Activated effector memory CD4-positive, alpha-beta T cell treated with Interleukin-2 at 50 U/mL for 16 hours (primary cell): ENCODE measurements at places on chromosomes 5 and 9.

DNA sequence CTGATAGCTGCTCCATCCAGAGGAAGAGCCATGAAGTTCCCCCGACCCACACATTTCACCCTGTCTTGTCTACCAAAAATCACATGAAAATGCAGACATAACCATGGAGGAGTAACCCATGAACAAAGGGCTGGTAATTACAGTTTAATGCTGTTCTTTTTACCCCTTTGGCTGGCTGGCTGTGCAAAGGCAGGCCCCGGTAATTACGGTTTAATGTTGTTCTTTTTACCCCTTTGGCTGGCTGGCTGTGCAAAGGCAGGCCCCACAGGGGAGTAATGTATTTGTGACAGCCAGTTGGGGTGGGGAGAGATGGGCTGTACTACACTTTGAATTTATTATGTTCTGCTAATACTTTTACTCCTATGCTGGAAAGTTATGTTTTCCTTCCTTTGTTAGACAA, 41.7 kb downstream of the PIK3R1 start:
- no peak for DNase-seq

DNA sequence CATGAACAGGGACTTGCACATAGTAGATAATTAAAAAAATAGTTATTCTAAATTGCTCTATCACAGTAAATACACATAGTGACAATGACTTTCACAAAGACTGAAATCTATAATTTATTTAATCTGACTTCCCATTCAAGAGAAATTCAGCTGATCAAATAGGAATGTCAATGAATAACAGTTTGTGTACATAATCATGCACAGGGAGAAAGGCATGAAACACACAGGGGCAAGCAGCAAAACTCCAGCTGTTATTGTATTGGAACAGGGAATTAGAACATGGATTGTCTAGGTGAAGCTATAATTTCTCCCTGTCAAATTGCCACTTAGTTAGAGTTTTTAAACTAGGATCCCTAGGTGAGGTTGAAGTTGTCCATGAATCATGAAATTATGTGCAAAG, 99.9 kb downstream of the HCN1 start:
- no peak for DNase-seq

DNA sequence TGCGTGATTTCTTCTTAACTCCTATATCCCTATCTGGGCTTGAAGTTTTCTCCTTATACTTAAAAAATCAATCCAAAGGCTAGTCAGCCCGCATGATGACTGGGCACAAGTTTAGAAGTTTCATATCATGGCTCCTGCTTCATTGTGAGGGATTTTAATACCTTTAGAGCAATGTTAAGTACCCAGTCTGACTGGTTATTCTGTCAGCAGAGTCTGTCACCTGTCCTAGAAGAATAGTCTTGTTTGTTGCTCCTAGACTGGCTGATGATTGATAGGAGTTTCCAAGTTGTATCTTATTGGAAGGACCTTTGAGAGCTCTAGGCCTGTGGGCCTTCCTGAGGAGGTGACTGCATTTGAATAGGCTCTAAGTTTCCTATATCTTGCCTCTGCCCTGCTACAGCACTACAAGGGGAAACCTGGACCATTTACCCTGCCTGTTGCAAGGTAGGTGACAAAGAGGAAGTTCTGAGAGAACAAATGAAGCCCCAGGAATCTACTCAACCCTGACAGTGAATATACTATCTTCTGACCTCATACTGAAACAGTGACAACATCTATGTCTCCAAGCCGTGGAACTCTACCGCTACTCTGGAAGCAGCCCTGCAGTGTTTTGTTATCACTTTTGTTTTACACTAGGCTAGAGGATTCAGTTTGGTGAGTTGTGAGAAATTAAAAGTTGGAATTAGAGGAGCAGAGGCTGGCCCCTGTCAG, 66.5 kb downstream of the F2RL2 start:
- no peak for DNase-seq

GRCh38 chr5:169860585-169860984, 119.7 kb downstream of the INSYN2B start:
- no peak for DNase-seq

DNA sequence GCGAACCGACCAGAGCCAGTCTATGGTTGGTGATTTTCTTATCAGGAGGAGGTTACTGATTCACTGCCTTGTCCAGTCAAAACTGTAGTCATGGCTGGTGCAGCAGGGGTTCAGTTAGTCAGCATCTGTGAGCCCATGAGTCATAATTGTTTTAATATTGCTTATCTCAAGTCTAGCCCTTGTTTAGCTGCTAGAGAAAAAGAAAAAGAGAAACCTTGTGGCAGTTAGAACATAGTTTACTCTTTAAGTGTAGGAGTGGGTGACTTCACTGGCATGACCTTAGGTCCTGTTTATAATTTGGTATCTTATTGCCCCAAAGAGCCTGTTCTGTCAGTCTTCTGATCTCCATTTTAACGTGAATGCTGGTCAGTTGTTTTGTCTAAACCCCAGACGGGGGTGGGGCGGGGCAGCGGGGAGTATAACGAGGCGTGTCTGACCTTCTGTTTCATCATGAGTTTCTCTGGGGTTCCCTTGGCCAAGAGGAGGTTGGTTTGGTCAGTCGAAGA, 76.9 kb upstream of the NFIL3 start:
- DNase-seq = no peak

GRCh38 chr9:132596200-132596599, 13.8 kb downstream of the BARHL1 start:
- no peak for DNase-seq

DNA sequence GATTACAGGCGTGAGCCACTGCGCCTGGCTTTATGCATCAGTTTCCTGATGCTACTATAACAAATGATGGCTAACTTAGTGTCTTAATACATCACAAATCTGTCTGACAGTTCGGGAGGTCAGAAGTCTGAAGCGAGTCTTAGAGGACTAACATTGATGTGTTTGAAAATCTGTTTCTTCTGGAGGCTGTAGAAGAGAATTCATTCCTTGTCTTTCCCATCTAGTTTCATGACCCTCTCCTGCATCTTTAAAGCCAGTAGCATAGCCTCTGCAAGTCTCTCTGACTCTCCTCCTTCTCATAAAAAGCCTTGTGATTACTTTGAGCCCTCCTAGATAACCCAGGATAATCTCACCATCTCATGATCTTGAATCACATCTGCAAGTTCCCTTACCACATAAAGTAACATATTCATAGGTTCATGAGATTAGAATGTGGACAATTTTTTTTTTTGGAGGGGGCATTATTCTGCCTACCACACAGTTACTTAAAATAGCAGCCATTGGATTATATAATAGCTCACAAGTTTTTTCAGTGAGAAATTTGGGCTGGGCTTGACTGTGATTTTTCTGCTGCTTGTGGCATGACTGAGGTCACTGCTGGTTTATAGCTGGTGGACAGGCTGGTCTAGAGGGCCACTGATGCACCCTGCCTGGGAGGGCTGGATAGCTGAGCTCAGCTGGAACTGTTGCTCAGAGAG, 134.8 kb downstream of the FBXL7 start:
- no peak for DNase-seq

GRCh38 chr5:124923131-124923530, 176.7 kb upstream of the ZNF608 start:
- DNase-seq = no peak

DNA sequence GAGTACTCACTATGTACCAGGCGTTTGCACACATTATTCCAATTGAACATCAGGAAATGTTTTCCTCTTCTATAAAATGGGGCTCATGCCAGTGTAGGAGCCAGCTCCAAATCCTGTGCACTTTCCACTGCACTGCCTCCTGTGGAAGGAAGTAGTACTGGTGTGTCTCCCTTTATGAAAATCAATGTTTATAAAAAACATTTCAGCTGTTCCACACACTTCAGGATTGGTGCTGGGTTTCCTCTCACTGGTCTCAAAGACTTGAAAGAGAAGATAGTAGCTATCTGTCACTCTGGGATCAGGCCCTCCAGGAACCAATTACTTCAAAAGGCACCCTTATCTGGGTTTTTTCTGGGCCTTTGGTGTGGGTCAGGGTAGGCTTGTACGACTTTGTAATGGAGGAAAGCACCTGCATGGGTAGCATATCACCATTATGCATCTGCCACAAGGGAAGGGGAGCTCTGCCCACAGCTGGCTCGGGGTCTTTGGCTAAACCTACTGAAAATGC, 32.5 kb downstream of the RAB14 start:
- DNase-seq = no peak

DNA sequence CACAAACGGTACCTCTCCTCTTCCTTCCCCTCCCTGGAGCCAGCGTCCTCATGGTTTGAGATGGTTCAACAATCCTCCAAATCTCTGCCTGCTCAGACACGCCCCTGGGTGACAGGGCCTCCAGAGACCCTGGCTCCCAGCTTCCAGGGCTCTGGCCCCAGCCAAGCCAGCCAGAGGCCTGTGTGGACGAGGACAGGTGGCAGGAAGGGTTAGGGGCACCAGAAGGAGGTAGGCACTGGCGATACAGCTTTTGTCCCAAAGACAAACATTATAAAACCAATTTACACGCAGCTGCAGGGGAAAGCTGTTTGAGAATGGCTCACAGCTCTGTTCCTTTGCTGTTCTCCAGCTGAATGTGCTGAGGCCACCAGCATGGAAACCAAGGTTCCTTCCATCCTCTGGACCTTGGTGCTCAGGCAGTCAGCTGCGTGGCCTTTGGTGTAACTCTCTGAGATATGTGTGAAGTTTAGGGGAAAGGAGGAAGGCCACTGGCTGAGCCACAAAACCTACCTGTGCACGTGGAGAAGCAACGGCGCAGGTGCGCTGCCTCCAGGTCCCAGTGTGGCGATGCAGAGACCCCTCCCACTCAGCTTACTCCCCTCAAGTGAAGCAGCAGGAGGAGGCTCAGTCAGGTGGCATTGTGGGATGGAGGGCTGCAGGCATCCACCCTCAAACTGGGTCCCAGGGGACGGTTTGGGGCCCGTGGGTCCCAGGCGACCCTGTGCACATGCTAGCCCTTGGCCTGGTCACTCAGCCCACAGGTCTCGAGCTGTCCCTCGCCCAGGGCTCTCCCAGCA, 4.3 kb upstream of the QRFP start:
- no peak for DNase-seq

GRCh38 chr5:100595152-100595811, 60.1 kb downstream of the FAM174A start:
- DNase-seq = no peak

DNA sequence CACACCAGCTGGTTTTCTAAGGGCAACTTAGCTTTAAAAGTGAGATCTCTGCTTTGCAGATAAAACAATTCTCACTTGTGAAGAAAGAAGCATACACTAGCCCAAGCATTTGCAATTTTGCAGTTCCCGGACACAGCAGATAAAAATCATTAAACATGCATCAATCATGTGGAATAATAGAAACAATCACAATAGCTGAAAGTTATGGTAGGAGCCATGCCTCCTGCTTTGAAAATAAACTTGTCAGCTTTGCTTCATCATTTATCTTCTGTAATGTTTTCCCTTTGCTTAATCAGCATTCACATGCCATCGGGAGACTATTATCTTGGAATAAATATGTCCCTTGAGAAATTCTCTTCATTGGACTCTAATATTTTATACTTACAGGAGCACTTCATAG, 60.3 kb upstream of the DAB2 start:
- DNase-seq = no peak

DNA sequence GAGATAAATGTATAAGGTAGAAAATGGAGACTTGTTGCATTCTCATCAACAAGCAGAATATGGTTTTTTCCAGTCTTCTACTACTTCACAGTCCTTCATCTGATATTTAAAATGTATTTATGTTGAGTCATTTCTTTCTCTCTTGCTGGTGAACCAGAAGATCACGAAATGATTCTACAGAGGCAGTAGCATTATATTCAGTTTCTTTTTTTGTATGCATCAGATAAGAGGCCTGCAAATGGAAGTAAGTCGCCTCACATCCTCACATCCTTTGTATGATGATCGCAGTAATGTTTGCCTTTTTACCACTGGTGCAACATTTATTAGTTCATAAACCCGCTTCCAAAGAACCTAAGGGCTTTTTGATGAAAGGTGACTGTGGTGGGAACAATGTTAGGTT, 22.1 kb upstream of the IL13 start:
- no peak for DNase-seq

DNA sequence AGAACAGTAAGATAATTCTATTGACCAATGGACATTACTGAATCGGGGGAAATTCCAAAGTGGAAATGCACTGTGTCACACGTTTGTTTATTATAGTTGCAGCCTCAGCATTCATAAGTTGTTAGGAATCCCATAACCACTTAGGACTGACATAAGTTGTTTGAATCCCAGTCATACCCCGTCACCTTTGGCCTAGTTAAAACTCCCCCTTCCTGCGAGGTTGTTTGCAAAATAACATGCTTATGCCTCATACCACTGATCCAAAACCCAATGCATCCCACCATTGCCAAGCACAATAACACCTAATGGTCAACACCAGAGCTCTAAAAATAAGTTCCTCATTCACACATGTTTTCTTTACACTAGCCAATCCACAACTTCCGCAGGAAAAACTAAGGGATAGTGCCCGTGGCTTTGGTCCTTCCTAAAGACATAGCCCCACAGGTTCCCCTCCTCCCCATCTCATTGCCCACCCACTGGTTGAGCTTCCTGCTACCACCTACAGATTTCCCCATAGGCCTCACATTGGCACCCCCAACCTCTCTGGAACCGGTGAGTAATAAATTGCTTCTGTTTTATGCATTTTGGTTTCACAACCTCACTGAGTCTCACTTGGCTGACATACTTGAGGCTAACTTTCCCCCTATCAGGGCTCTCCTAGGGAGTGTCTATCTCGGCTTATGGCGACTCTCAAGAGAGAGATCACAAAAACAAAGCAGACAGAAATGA, 42.3 kb upstream of the MUSK start:
- no peak for DNase-seq

DNA sequence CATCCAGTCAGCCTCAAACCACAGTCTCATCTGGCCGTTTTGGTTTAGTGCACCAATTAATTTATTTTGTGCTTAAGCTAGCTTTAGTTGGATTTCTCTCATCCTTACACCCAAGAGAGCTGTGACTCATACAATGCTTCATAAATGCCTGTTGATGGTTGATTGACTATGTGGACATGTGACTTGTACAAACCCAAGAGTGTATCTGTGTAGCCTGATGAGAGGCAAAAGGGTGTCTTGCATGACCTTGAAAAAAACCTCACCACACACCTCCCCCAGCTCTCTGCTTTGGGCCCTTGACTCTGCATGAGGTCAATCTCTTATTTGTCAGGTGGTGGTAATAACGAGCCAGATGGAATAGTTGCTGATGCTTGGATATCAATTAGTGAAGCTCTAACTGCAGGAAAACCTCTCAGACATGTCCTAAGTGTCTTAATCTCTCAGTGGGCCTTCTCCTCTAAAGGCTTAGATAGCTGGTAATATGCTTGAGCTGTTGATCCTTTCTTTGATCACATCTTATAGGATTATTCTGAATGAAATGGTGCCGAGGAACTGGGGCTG, 10.6 kb upstream of the GLRA1 start:
- DNase-seq = no peak

- DNase-seq = no peak
Observed at GRCh38 chr5:156009583-156009982, 317.4 kb upstream of the SGCD start.

DNA sequence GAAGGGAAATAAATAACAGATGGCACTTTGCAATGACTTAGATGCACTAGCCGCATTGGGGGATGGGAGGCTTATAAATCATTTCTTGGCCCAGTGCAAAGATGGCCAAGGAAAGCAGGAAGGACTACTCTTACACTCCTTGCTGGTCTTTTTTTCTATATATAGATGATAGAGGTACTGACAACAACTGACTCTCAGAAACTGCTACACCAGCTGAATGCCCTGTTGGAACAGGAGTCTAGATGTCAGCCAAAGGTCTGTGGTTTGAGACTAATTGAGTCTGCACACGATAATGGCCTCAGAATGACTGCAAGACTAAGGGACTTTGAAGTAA, 1.7 kb downstream of the CCNG1 start:
- no peak for DNase-seq

GRCh38 chr5:141547488-141547887, 58.6 kb downstream of the PCDHGC5 start:
- no peak for DNase-seq

- no peak for DNase-seq
Observed at GRCh38 chr5:3639175-3639574, 43.5 kb downstream of the IRX1 start.
